Fibroblast of skin of right quadriceps (primary cell): ENCODE measurements at places on chromosomes 11 and 22.

DNA sequence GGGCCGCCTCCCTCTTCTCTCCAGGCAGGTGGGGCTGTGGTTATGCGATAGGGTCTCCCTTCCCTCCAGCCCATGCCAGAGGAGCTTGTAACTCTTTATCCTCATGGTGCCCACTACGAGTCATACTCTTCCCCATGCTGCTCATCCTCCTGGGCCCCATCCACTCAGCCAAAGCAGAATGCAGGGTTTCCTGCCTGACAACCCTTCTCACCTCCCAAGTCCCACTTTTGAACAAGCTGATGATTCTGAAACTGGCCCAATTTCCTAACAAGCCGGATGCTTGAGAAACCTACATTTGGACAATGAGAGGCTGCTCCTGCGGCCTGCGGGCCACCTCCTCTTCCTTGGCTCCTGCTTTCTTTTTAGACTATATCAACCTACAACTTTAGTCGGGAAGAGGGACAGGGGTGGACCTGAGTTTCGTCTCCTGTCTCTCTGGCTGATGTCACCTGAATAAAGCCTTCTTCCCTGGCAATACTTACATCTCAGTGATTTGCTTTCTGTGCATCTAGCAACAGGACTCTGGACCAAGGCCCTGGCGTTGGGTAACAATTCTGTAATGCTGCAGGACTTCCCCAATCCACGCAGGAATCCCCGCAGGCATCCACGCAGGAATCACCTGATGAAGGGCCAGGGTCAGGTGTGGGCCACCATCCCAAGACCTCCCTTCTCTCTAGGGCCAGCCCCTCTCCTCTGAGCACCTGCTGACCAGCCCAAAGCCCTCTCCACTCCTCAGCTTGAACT lies 1.5 kb upstream of the NDUFS8 start:
- peak; percentile 54 for DNase-seq

- no peak for DNase-seq
Measured at GRCh38 chr11:128294001-128294670, 293.2 kb downstream of the ETS1 start.

- DNase-seq: no peak
Measured at GRCh38 chr11:94754335-94754734, 13.8 kb upstream of the AMOTL1 start.

DNA sequence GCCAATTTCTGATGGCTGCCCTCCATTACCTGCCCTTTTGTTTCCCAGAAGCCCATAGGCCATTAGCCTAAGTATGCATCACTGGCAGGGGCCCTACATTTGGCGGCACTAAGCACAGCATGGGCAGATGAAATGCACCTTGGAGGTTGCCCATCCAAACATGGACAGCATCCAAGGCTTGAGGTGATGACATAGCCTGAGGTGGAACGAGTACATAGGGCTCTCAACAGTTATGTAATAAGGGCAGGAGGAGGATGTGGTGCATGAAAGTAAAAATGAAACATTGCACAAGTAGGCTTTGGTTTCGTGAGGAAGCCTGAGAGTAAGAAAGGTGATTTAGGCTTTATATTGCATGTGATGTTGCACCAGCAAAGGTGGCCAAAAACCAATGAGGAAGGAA lies 148.1 kb downstream of the FAM76B start:
- DNase-seq: no peak

DNA sequence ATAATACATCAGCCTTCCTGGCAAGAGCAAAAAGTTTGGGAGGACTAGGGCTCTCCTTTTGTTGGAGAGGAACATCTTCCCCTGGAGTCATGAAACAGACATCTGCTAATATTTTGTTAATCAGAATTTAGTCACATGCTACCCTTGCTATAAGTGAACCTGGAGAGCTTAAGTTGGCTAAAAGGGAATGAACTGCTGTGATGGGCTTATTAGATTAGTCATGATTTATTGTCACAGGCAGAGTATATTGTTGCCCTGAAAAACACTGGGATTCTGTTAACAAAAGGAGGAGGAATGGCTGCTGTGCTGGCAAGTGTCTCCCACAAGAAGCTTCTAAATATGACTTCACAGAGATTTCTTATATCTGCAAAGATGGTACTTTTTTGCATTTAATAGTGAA lies 16.0 kb downstream of the TCP11L1 start:
- no peak for DNase-seq

DNA sequence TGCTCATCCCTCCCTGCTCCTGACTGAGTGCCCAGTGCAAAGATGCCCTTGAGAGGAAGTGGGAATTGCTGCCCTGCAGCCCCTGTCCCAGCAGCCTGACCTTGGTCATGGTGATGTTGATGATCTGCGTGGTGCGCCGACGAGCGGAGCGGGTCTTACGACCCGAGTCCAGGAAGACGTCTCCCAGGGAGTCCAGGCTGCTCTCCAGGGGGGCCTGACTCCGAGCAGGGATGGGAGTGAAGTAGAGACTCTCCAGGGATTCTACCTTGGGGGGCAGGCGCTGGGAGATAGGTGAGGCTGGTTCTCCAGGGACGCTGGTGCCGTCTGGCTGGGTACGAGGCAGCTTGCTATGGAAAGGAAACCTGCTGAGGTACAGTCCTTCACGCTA lies 8.4 kb downstream of the IL18BP start:
- no peak for DNase-seq
